KBM-7 (cell line): ENCODE measurements at places on chromosomes 5 and 9.

DNA sequence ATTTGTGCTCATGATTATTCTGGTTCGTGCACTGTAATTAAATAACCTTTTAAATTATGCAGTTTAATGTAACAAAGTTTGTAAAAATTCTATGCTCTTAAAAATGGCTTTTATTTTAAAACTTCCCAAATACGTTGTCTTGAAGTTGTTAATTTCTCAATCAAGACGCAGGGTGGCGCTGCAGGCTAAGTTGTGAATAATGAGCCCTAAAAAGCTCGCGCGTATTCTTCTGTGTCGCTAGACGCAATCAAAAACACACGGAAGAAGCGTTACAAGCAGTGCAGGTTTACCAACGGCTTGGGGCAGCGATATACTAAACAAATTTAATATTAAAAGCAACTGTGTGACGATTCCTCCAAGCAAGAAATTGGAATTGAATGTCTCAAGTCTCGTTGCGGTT is at the start of gene PCDHB4:
PCDHB4 (plus strand) TSS at position 256 of the 400 bp plus-strand sequence. CDS start 181 bp downstream, outside the sequence.
- DNase-seq = no peak

GRCh38 chr9:7533376-7534090 is 266.0 kb downstream of the DMAC1 start:
- DNase-seq = no peak

GRCh38 chr9:95425910-95426551 is 90.7 kb downstream of the PTCH1 start:
- DNase-seq = no peak

GRCh38 chr9:75269197-75269596 is 180.9 kb downstream of the OSTF1 start:
- DNase-seq = no peak

DNA sequence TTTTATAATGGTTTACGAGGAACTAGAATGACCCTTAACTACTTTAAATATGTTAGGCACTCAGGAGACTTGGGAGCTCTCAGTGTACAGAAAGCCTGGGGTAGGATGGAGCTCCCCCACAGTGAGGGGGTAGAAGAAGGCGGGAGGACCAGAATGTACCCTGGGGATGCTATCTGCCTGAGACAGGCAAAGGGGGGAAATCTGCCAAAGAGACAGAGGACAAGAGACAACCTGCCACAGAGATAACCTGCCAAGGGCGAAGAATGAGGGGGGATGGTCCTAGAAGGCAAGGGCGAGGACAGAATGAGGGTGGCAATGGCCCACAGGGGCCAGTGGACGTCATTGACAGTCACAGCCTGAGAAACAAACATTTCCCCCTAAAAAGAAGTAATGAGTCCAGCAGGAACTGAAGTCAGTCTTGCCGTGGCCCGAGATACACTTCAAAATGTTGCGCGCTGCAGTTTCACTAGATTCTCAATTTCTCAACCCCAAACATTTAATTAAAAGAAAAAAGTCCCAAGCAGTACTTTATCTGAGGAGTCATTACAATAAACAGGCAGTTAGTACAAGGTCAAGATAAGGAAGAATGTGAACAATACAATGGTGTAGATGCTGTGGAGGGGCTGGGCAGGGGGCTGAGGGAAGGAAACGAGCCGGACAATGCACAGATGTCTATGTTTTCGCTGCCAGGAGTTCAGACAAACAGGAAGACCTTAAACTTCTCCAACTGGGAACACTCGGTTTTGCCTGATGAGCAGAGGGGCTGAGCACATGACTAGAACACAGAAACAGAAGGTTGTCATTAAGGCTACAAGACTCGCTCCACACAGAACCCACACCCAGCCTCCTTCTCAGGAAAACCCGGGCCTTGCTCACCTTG is 125.0 kb downstream of the LHFPL2 start:
- no peak for DNase-seq

DNA sequence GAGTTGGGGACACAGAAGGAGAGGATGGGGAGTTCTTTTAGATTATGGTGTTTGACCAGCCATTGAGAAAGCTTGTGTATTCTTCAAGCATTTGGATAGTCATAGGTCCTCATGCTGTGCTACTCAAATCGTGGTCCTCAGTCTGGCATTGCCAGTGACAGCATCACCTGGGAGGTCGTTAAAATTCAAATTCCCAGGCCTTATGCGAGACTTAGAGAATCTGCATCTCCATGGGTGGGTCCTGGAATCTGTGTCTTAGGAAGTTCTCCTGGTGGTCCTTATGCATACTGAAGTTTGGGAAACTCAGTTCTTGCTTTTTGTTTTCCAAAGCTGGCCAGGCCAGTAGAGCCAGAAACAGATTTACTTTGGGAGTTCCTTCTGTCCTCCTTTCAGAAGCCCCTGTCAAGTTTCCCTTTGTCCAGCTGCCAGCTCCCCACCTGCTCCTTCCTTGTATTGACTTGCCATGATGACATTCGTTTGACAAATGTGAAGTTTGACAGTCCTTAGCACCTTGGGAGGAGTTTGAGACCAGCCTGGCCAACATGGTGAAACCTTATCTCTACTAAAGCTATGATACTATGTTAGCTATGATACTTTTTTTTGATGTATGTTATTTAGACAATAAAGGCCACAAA is 95.6 kb downstream of the PALM2AKAP2 start:
- DNase-seq = no peak

GRCh38 chr5:39891376-39891775 is 466.6 kb upstream of the DAB2 start:
- DNase-seq = no peak

DNA sequence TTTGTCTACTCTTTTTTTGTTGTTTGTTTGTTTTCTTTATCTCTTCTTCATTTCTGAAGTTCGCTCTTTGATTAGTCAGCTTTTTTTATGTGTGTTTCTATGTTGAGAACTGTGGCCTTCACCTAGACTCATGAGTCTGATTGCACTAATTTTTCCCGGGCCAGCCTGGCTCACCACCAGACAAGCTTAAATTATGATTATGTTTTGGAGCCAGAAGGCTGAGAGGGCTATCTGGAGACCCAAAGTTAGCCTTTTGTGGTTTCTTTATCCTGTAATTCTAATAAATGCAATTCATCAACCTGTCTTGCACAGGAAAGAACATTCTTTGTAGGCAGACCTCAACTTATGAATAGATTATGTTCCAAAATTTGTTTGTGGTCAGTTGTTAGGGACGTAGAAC is 20.8 kb upstream of the ACTBL2 start:
- no peak for DNase-seq
